Thoracic aorta (tissue), 2 donors: ENCODE measurements at places on chromosomes 6 and 20.

DNA sequence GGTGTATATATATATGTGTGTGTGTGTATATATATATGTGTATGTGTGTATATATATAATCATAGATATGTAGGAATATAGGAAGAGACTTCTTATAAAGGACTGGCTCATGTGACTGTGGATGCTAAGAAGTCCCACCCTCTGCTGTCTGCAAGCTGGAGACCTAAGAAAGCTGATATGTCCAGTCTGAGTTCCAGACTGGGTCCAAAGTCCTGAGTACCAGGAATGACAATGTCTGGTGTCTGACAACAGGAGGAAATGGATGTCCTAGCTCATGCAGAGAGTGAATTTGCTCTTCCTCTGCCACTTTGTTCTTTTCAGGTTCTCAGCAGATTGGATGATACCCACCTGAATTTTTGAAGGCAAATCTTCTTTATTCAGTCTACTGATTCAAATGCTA, 7.1 kb downstream of the ALDH5A1 start:
- no peak for DNase-seq

DNA sequence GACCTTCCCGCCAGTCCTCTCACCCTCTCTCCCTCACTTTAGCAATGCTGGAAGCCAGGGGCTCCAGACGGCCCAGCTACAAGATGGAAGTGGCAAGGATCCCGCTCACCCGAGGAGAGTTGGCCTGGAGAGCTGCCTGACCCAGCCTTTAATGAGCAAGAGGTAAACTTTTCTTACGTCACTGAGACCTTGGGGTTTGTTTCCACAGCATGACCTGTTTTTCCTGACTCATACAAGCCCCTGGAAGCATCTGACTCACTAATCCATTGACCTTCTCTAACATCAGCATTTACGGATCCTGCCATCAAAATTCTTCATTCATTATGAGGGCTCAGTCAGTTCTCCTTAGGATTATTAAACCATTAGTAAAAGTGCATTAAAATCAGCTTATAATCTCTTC, 120.4 kb downstream of the MYLK4 start:
- no peak for DNase-seq

DNA sequence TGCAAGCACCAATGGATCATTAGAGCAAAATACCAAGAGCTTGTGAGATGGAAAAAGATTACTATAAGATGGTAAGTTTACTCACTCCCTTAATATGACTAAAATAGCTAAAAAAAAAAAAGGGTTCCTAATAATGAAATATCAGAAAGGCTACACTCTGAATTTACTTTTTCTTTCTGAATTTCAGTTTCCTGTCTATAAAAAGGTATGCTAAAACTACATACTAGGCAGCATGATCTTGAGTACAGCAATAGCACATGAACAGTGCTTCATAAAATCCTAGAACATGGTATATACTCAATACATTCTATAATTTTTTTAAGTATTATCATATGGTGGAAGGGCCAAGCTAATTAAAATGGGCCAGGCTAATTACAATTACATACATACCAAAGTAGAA, 24.0 kb upstream of the FAM135A start:
- DNase-seq: no peak

DNA sequence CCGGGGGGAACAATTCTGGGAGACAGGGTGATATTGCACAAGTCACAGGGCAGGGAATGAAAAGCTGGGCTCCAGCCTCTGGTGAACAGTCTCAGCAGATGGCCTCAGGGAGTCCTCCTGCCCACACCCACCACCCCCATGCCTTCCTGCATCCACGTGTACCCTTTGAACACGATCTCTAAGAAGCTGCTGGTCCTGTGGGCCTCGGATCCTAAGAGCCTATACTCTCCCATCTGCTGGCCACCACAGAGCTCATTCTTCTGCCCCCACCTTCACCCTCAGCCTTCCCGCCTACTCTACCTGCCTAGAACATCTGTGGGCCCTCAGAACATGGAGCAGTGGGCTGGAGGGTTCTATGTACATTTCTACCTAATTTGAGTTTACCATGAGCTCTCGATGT, 60.3 kb downstream of the TRERF1 start:
- DNase-seq: no peak

GRCh38 chr6:33197431-33198048, 2.9 kb downstream of the RXRB start:
- DNase-seq: no peak

DNA sequence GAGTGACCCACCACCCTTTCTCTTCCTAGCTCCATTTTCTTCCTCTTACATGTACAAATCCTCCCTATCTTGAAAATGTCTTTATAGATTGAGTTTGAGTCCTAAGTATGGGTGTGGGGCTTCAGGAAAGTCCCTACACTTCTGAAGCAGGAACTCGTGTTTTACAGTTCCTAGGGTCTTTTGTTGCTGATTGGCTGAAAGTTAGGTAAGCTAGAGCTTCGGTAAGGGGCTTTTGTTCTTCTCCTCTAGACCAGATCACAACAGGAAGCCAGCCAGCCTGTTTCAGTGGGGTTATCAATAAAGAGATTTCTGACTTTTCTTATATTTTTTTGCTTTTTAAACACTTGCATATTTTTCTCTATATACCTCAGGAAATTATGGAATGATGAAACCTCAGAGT, 51.3 kb downstream of the CNR1 start:
- DNase-seq: no peak

DNA sequence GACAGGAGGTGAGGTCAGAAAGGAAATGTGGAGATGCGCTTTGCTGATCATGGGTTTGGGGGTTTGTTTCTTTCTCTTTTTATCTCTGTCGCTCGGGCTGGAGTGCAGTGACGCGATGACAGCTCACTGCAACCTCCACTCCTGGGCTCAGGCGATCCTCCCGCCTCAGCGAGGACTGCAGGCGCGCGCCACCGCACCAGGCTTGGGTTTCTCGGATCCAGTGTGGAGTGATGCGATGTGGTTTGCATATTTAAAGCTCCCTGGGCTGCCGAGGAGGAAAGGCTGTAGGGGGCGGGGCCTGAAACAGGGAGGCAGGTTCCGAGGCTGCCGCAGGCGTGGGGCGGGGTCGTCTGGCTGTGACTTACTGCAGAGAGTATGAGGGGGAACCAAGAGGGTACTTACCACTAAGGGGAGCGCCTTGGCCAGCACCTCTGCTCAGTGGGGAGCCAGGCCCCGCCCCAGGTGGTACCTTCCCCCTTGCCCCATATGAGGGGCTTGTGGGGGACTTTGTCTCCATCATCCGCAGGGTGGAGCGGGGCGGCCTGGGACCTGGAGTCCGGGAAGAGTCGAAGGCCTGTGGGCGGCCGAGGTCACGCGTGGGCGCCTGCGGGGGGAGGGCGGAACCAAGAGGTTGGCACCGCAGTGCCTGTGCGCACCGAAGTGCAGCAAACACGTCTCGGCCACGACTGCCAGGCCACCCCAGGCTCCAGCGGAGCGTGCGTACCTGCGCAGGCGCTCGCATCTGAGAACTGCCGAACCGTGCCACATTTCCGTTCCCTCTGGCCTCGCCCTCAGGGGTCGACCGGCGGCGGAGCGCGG, 12.7 kb upstream of the BAK1 start:
- no peak for DNase-seq

GRCh38 chr6:38179794-38180430, 360.4 kb downstream of the ZFAND3 start:
- DNase-seq: no peak

- no peak for DNase-seq
These were observed 6.5 kb downstream of the EFHC1 start for GRCh38 chr6:52426667-52427066.

- DNase-seq: no peak
These were observed 246.0 kb upstream of the MOCS1 start for GRCh38 chr6:40180271-40180670.

GRCh38 chr20:22371843-22372242, 212.5 kb downstream of the FOXA2 start:
- no peak for DNase-seq

- DNase-seq: no peak
These were observed 8.0 kb downstream of the EIF2S2 start for GRCh38 chr20:34104059-34104458.
